SK-MEL-5 (cell line): ENCODE measurements at places on chromosomes 3 and 15. TPM values are rescaled to one million over a fixed set of nuclear protein-coding genes. Genes with fewer than 3 reads are reported as not detected.

- no peak for DNase-seq
Observed at GRCh38 chr3:4849739-4850138, 129.5 kb upstream of the BHLHE40 start.

Gene TMEM212
- total RNA-seq: not detected in 2 replicates

GRCh38 chr15:56490461-56490860 is 25.5 kb upstream of the MNS1 start:
- DNase-seq: no peak

- DNase-seq: no peak
Observed at GRCh38 chr3:27147215-27147614, 222.0 kb downstream of the NEK10 start.

GRCh38 chr15:57033715-57034439 is 115.4 kb downstream of the TCF12 start:
- no peak for DNase-seq

Gene CLSTN2
- total RNA-seq: not detected in 2 replicates

DNA sequence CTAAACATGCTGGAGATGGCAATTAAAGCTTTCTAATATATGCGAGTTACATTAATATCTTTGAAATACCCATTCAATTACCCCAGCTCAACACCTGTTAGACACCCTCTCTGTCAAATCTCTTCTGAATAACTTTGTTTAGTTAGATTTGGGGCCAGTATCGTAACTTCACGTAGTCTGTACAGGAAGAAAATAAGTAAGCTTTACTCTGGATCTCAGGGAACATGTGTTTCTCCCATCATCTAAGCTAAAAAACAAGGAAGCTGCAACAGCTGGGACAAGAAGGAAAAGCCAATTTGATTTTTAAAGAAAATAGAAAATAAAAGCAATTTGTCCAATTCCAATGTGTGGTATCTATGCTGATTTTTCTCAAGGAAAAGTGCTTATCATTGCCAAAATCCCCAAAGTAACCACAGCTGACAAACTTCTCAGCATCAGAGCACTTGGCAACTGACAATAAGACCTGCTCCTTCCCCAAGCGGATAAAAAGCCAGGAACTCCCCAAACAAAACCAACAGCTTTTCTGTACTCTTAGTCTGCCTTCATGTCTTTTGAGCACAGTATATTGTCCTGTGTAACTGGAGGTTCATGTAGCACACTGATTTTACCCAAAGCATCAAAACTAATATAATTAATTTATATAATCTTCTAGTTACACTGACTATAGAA is 279.1 kb downstream of the ZBTB20 start:
- DNase-seq: no peak
